ENCODE measurements at places on chromosomes 4 and X.
A peak's percentile ranks its signal among the peaks of the same experiment; 100 is the strongest.

DNA sequence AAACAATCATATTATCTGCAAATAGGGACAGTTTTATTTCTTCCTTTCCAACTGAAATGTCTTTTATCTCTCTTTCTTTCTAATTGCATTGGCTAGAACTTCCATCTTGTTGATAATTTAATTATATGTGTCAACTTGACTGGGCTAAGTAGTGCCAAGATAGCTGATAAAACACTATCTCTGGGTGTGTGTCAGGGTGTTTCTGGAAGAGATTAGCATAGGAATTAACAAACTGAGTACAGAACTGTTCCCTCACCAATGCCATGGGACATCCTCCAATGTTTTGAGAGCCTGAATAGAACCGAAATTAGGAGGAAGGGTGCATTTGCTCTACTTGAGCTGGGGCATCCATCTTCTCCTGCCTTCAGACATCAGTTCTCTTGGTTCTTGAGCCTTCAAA lies 1027.2 kb downstream of the FAT4 start:
- DNase-seq: no peak

DNA sequence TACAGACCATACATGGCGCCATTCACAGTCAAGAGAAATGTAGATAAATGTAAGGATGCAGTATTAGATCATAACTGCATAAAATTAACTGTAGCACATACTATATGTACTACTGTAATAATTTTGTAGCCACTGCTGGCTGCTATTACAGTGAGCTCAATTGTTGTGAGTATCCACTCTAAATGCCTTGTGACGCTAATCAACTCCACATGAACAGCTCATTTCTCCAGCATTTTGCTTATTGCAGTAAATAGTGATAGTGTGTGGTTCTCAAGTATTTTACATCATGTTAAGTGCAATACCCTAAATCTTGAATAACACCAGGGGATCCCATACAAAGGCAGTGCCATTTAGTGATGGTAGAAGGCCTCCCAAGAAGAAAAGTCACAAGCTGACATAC lies 21.2 kb downstream of the FGFBP1 start:
- no peak for DNase-seq

DNA sequence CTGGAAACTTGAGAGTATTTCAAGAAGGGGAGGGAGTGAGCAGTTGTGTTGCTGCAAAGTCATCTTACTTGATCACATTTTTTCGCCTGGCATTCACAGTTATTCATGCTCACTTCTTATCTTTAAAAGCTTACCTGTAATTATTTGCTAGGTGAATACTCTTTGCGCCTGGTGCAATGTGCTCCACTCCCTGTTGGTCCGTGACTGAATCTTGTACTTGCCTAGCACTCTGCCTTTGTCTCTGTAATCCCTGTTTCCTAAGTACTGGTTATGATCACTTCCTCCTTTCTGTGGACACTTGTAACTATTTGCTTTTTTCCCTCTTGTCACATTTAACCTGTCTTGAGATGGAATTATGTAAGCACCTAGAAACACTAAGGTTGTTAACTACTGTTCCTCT lies 5.8 kb downstream of the BMP2K start:
- DNase-seq: no peak

GRCh38 chr4:109155682-109156283 lies 146.7 kb downstream of the COL25A1 start:
- no peak for DNase-seq

GRCh38 chr4:89674876-89675459 lies 162.0 kb downstream of the SNCA start:
- DNase-seq: no peak

DNA sequence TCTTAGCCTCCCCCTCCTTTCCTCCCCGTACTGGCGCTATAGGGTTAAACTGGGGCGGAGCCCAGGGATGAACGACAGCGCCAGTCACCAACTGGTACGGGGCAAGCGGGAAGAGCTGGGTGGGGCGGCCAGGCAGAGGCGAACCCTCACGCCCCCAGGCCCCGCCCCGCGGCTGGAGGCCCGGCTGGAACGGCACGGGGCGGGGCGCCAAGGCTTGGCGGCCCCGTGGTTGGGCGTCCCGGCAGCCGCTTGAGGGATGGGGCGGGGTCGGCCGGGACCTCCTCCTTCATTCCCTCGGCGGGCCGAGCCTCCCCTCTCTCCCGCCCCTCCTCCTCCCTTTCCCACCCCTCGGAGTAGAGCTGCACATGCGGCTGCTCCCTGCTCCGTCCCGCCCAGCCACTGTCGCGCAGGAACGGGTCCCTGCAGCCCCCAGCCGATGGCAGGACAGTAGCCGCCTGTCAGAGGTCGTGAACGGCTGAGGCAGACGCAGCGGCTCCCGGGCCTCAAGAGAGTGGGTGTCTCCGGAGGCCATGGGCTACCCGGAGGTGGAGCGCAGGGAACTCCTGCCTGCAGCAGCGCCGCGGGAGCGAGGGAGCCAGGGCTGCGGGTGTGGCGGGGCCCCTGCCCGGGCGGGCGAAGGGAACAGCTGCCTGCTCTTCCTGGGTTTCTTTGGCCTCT lies at the start of gene EDA:
EDA (plus strand) TSS at position 335 of the 678 bp plus-strand sequence.
- DNase-seq: peak; percentile 77

DNA sequence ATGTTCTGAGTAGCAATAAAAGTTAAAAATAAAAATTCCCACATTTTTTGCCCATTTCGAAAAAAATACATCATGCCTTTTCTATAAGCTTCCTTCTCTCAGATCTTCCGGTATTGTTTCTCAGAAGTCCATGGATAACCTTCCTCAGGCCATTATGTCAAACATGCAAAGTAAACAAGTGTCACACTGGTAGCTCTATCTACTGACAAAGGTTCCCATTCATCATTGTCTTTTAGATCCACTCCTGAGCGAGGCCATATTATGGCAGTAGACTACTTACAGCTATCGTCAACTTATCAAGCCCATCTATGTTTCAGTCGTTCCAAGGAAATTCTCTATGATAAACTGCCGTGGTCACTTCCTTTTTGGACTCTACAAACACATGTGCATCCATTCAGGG lies 1068.2 kb downstream of the GLUD2 start:
- DNase-seq: no peak

GRCh38 chrX:118974088-118974907 lies at the start of gene LONRF3:
TSS of gene LONRF3 (plus strand) at chrX:118974618. CDS start at chrX:118974781, 163 bp downstream.
- DNase-seq: peak; percentile 73

- DNase-seq: peak; percentile 87
These were observed 24.0 kb upstream of the MTHFD2L start for GRCh38 chr4:74133786-74134499.

DNA sequence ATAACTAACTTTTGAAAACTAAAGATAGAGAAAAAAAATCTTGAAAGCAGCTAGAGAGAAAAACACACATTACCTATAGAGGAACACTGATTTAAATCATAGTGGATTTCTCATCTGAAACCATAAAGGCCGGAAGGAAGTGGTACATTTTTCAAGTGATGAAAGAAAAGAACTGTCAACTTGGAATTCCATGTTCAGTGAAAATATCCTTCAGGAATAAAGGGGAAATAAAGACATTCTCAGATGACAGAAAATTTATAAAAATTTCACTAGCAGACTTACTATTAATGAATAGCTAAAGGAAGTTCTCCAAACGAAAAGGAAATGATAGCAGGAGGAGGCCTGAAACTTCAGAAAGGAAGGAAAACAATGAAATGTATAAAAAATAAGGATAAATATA lies 7.6 kb upstream of the JADE3 start:
- DNase-seq: no peak

- DNase-seq: no peak
These were observed 219.1 kb upstream of the AMOT start for GRCh38 chrX:113059714-113060113.

GRCh38 chrX:78029663-78030062 lies 60.2 kb upstream of the PGAM4 start:
- no peak for DNase-seq

- no peak for DNase-seq
These were observed 48.2 kb downstream of the CLDN34 start for GRCh38 chrX:10015355-10015722.

DNA sequence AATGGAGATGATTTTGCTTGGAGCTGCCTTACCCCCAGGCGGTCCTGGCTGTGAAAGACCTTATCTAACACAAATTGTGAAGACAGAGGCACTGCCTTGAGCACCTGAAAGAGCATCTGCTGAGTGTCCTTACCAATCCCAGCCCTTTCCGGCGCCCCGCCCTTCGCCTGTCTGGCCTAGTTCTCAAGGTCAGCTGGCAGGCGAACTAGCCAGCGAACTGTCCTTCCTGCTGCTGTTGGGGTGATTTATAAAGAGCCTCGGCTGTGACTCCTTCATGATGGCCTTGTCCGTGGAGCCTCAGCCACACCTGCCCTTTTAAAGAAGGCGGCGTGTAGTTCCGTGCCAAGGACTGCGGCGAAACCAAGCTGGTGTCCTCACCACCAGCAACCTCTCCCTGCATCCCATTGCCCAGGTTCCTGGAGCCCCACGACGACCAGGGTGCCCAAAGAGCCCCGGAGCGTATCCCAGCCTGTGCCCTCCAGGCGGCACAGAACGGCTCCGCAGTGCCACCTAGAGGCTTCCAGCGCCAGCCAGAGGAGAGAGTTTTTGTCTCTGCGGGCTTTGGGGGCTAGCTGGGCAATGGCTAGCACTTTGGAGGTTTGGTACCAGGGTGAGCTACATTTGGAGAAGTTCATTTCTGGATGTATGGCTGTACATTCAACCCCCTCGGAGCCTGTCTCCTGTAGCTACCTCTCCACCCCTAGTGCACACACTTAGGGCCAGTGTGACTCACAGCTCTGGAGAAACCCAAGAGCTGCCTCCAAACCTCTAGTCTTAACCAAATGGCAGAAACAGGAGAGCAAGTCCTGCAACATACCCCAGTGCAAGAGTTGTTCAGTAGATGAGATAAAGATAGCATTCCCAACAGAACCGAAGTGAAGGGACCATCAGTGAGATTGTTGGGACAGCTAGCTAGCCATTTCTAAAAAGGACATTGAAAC lies 36.8 kb upstream of the VMA21 start:
- no peak for DNase-seq

GRCh38 chr4:44988011-44988410 lies 261.7 kb upstream of the GNPDA2 start:
- DNase-seq: no peak

DNA sequence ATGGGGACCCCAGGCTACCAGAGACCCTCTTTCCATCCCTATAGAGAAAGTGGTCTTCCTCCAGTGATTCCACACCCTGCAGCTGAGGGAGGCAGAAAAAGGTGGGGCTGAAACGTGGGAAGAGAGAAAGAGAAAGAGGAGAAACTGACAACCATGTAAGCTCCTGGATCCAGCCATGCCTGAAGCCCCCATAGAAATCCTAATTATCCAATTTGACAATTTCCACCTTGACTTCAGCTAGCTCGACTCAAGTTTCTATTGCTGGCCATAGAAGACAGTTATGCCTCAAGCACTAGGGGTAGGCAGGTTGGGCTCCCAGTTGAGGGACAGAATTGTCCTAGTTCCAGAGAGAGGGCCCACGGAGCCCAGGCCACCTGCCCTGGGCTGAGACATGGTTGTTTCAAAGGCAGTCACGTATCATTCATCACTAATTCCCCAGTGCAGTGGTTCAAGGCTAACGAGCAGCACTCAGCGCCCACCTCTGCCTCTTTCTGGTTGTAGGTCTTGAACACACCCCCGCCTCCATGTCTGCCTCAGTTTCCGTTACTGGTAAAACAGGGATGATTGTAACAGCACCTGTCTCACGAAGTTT lies 39.8 kb upstream of the ASMTL start:
- DNase-seq: no peak

DNA sequence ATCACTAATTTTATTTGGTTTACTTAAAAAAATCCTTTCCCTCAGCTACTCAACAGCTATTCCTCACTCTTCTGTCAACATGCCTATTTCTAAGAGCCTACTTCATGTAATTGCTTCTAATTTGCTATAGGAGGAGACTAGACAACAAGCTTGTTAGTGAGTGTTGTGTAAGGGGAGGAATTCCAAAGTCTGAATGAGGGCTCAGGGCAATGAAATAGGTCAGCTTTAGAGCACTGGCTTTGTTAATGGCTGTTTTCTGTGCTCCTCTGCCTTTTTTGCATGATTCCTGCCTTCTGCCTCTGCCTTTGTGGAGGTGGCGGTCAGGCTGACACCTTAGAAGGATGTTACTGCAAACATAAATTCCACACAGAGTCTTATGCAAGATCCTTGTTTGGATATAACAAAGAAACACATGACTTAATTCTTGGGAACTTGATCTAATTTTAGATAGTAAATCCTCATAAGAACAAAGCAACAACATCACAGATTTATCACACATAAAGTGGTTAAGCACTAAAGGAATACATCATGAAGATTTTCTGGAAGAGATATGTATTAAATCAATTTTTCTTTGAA lies 15.0 kb upstream of the PAGE1 start:
- no peak for DNase-seq

DNA sequence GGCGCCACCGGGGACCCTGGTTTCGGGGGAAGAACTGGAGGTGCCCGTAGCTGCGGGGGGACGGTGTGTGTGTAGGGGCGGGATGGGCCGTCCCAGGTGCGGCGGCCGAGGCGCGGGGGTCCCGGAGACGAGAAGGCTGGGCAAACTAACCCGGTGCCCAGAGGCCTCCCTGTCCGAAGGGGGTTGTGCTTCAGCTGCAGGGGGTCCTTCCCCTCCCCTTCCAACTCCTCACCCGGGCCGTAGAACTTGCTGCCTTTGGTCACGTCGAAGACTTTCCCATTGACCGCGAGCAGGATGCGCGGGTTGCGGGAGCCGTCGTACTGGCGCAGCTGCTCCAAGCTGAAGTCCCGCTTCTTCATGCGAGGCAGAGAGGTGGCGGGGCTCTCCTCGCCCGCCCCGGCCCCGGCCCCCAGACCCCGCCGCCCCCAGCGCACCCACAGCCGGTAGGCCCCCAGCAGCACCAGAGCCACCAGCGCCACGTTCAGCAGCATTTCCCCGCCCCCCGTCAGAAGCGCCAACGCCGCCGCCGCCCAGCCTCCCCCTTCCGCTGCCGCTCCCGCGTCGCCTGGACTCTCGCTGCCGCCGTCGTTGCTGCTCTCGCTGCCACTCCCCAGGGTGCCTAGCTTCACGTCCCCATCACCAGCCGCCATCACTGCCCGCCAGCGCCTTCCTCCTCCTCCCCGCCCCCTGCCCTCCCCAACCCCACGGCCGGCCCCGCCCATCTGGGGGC lies at the start of gene PGRMC2:
PGRMC2 (minus strand) TSS at position 673 of the 730 bp plus-strand sequence; CDS start at position 650, 23 bp downstream.
- DNase-seq: peak; percentile 67

DNA sequence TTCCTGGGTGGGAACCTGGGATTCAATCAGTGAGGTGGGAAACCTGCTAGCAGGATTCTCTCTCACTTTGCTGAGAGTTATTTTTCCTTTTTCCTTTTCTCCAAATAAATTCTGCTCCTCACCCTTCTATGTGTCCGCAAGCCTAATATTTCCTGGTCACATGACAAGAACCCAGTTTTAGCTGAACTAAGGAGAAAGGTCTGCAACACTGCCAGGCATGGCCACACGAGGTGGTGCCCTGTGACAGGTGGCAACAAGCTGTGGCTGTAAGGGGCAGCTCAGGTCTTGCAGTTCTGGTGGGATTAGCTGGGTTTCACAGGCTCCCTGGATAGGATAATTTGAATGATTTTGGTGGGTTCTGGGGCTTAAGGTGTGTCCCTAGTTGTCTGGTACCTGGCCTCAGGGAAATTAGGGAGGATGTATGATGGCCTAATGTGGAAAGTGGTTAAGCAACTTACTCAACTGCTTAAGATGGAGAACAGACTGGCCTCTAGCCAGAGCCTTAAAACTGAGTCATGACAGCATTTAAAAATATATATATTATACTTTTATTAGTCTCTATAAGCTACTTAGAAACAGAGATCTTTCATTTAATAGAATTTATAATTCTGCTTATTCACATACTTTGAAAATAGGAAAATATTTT lies 215.0 kb downstream of the IL15 start:
- no peak for DNase-seq

GRCh38 chr4:111234939-111235338 lies 612.1 kb upstream of the PITX2 start:
- DNase-seq: no peak

All from Peyer's patch (tissue), 4 donors.